ENCODE measurements at places on chromosomes 12 and 14.
A peak's percentile ranks its signal among the peaks of the same experiment; 100 is the strongest.

DNA sequence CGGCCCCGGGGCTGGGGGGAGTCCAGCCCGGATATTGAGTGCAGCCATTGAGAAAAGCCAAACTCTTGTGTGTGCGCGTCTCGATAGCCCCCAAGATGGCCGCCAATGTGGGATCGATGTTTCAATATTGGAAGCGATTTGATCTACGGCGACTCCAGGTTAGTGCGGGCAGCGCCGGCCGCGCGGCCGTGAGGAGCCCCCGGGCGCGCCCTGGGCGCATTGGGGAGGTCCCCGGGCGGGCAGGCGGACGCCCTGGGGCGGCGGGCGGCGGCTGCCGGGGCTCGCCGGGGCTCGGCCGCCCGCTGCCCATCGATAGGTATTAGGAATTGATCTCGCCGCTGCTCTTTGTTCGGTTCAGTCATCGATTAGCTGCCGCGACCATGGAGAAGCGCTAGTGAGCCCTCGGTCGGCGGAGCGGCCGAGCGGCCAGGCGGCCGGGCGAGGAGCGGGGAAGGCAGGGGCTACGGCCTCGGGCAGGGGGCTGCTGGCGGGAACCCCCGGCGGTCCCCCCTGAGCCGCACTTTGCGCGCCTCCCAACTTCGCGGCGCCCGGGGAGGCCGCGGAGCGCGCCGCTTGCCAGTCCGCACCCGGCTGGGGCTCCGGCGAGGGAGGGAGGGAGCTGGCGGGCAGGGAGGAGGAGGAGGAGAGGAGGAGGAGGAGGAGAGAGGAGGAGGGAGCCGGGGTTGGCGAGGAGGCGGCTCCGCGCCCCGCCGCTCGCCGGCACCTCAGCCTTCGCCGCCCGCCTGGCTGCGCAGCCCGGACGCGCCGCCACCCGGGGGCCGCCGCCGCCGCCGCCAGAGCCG lies 113.9 kb upstream of the MYL2 start:
- no peak for DNase-seq

GRCh38 chr14:65704437-65704836 lies 291.9 kb downstream of the FUT8 start:
- no peak for DNase-seq

DNA sequence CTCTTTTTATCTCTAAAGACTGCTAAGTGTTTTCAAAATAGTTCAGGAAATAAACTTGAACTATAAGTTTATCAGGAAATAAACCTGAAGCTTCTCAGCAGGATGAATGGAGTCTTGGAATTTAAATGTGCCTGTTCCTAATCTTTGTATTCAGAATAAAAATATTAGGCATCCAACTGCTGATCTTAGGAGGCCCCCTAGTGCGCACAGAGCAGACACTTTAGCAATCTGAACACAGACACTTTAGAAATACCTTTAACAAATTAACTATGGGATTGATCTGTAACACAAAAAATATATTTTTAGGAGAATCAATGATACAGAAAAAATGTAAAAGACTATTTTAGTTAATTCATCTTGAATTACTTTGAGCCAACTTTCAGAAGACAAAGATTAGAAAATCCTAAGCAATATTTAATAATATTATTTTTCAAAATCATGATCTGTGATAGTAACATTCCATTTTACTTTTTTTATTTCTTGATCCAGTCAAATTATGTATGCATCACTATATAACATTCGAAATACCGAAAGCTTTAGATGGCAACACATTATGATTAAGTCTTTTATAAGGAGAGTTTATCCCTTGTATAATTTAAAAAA lies 80.9 kb downstream of the SLC41A2 start:
- no peak for DNase-seq

DNA sequence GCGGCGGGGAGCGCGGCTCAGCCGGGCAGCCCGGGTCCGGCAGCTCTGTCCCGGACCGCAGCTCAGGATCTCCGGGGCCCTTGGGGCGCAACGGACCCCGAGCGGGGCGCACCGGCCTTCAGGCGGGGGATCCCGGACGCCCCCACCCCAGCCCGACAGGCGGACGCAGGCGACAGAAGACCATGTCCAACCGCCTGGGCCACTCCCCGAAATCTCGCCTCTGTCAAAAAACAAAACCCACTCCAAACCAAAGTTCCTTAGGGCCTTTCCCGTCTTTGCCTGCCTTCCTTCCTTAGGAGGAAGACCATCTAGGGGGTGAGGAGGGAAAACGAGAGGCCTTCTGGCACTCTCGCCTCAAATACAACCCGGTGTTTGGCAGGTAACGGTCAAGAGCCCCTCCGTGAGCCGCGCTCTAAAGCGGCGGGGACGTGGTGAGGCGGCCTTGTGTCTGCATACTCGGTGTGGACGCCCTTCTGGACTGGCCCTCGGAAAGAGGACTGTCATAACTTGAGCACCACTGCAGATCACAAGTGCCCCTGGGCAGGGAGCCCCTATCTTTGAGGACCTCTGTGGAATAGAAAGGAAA lies 604 bp downstream of the HCFC2 start:
- DNase-seq, result peak; percentile 24

- DNase-seq, result no peak
Observed at GRCh38 chr14:24095271-24096068, 1.4 kb downstream of the PCK2 start.

- DNase-seq, result no peak
Observed at GRCh38 chr12:57488402-57489156, 711 bp downstream of the MARS1 start.

- DNase-seq, result no peak
Observed at GRCh38 chr14:103868242-103868897, 21.0 kb upstream of the PPP1R13B start.

DNA sequence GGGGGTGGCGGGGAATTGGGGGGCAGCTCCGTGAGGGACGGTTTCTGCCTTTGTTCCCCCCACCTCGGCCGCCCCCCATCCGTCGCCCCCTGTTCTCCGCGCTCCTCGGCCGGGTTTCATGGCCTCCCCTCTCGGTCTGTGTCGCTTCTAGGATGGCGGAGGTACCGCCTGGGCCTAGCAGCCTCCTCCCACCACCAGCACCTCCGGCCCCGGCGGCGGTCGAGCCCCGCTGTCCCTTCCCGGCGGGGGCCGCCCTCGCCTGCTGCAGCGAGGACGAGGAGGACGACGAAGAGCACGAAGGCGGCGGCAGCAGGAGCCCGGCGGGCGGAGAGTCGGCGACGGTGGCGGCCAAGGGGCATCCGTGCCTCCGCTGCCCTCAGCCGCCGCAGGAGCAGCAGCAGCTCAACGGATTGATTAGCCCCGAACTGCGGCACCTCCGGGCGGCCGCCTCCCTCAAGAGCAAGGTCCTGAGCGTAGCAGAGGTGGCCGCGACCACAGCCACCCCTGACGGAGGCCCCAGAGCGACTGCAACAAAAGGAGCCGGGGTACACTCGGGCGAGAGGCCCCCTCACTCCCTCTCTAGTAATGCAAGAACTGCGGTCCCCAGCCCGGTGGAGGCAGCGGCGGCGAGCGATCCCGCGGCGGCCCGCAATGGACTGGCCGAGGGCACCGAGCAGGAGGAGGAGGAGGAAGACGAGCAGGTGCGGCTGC lies 575 bp downstream of the NAA30 start:
- peak; percentile 42 for DNase-seq

DNA sequence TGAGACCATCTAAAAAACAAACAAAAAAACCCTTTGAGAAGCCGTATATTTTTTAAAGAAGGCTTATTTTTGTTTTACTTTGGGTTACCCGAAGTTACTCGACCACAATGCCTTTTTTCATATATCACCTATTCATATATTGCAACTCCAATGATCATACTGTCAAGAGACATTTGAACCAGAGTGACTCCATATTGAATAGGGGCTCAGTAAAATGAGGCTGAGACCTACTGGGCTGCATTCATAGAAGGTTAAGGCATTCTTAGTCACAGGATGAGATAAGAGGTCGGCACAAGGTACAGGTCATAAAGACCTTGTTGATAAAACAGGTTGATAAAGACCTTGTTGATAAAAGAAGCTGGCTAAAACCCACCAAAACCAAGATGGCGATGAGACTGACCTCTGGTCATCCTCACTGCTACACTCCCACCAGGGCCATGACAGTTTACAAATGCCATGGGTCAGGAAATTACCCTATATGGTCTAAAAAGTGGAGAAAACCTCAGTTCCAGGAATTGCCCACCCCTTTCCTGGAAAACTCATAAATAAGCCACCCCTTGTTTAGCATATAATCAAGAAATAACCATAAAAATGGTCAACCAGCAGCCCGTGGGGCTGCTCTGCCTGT lies 50.0 kb upstream of the PKP2 start:
- DNase-seq, result no peak

GRCh38 chr14:21933681-21934080 lies 260.1 kb upstream of the OR4E1 start:
- DNase-seq, result no peak

- no peak for DNase-seq
Observed at GRCh38 chr12:6950401-6950801, 755 bp upstream of the PTPN6 start.

DNA sequence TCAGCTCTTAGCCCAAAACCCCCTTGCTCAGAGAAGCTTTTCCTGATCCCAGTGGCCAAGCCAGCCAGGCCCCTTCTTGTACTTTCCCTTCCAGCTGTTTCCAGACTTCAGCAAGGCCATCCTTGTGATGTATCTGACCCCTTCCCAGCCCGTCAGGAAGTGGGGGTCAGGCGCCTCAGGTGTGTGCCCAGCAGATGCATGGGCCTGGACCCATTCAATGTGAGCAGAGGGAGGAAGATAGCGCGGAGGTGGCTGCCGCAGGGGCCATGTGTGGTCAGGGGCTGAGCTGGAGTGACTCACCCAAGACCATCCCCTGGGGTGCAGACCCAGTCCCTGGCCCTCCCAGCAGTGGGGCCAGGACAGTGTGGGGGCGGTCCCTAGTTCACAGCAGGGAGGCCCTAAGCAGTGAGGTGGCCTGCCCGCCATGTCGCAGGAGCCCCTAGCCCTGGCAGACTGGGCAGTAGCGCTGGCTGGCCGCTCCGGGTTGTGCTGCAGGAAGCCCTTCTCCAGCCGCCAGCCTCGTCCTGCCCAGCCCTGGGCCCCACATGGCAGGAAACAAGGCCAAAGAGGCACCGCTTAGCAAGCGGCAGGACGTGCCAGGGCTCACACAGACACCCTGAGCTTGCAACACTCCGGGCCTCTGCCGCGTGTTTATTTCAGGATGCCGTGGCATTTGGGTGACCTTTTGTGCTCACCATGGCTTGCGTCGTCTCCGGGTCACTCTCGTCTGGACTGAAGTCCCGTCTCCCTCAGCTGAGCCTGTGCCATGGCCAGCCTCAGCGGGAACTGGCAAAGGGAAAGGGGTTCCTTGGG lies 12.0 kb downstream of the ADSS1 start:
- peak; percentile 86 for DNase-seq

- no peak for DNase-seq
Observed at GRCh38 chr12:55715169-55715764, 579 bp upstream of the BLOC1S1 start.

- DNase-seq, result no peak
Observed at GRCh38 chr14:63773504-63773903, 45.6 kb upstream of the SGPP1 start.

GRCh38 chr12:76680940-76681339 lies 83.0 kb upstream of the ZDHHC17 start:
- DNase-seq, result no peak

DNA sequence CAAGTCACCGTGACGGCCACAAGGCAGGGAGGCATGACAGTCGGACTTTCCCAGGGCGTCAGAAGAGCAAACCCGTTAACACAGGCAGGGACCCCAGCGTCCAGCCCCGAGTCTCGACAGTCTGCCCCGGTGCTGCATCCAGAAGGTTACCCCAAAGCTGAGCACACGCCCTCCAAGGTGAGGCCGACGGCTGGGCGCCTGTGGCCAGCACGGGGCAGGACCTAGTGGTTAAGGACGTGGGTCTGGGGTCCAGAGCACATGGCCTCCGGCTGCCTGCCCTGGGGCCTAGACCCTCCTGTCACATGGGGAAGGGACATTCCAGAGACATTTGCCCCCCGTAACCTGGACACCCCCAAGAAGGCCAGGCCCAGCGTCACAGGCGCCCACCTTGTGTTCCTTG lies 29.7 kb upstream of the BTBD6 start:
- DNase-seq, result no peak

- no peak for DNase-seq
Observed at GRCh38 chr14:68705741-68706283, 87.1 kb downstream of the ZFP36L1 start.

DNA sequence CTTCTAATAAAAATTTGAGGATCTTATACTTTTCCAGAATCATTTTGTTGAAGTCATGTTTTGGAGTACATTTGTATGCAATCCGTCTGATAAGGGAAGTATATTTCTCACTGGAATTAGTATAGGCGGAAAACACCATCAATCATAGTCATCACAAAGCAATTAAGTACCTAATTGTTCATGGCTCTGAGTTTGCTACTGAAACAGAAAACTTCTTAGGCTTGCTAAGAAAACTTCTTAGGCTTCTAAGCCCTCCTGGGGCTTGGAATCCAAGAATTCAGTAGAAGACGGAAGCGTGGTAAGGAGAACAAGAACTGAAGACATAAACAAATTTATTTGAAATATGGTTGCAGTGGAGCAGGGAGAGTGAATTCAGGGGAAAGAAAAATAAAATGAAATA lies 636.3 kb downstream of the DIO2 start:
- no peak for DNase-seq

DNA sequence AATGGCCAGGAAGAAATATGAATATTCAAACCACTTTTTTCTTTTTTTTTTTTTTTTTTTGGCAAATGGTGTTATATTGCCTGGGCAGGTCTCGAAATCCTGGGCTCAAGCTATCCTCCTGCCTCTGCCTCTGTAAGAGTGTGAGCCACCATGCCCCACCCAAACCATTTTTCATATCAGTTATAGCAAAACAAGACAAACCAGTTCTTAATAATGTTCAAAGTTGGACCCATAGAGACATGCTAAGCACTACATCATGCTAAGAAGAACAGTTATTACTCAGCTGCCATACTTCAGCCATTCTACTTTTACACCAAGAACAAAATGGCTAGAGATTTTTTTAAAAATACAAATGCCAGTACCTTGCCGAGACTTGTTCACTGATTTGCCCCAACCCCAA lies 25.5 kb downstream of the EIF2S1 start:
- DNase-seq, result no peak

GRCh38 chr12:12912711-12913110 lies 21.3 kb downstream of the GPRC5A start:
- no peak for DNase-seq

DNA sequence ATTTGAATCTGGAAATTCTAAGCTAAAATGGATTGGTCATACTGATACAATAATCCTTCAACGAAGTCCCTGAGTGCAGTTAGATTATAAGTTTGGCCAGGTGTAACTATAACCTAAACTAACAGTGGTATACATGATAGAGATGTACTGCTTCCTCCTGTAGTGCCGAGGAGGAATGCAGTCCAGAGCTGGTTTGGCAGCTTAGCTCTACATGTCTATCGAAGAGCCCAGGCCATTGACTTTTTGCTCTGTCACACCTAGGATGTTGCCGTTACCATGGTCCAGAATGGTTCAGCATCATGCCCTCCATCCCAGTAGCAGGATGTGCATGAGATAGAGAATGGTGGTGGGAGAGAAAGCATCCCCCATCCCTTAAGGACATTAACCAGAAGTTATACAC lies 318.1 kb downstream of the ZFP36L1 start:
- DNase-seq, result no peak
